ENCODE measurements at places on chromosomes 7 and 10. TPM values are rescaled to one million over a fixed set of nuclear protein-coding genes. Genes with fewer than 3 reads are reported as not detected.

DNA sequence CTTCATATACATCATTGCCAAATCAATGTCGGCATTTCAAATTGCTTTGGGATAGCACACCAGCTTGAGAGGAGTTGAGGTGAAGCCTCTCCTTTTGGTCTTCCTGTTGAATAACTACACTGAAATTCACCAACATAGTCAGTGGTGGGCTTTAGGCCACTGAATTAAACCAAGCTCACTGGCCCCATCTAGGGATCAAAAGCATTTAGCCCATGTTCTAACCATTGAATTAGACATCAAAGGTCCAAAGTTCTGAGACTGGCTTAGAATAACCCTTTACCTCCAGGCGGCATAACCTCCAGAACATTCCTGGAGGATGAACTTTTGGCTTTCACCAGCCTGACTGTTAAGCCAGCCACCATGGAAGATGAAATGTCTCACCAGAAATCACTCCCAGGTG is 54.6 kb downstream of the BPGM start:
- DNase-seq = peak; percentile 63

TMEM196 gene
- not detected for total RNA-seq

LMTK2 gene
- total RNA-seq = 4.6 TPM

CYP3A7 gene
- not detected for total RNA-seq

DNA sequence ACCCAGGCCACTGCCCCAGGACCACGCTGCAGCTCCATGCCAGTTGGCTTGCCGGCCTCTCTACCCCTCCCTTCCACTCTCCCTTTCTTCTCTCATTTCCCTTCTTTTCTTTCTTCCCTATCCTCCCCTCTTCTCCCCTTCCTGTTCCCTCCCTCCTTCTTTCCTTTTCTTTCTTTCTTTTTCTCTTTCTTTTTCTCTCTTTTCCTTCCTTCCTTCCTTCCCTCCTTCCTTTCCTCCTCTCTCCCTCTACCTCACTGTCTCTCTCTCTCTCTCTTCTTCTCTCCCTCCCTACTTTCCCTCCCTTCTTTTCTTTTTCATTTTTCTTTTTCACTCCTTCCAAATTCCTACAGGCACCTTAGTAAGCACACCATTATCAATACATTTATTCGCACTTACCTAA is 30.3 kb upstream of the R3HCC1L start:
- DNase-seq = no peak

ITPRID1 gene
- not detected for total RNA-seq

CDK1 gene
- total RNA-seq = 33.5 TPM

GRCh38 chr7:40747856-40748255 is 613.1 kb downstream of the SUGCT start:
- peak; percentile 74 for DNase-seq

OPN4 gene
- not detected for total RNA-seq

GRCh38 chr7:30470771-30471170 is 7.8 kb downstream of the NOD1 start:
- peak; percentile 92 for DNase-seq

SPDYE2B gene
- total RNA-seq = not detected

GRCh38 chr7:115085421-115085820 is 163.5 kb downstream of the MDFIC start:
- DNase-seq = no peak

GRCh38 chr7:42552227-42552626 is 315.2 kb upstream of the GLI3 start:
- DNase-seq = no peak

SEMA3C gene
- total RNA-seq = 612 TPM

OLAH gene
- not detected for total RNA-seq

GRCh38 chr7:1919539-1920265 is 249.6 kb downstream of the ELFN1 start:
- DNase-seq = peak; percentile 28

C10orf105 gene
- not detected for total RNA-seq

Measured in GM23248 (cell line).